ENCODE measurements at places on chromosomes 5 and 9.

- DNase-seq = no peak
These were observed 114.4 kb downstream of the SLC28A3 start for GRCh38 chr9:84226126-84226525.

DNA sequence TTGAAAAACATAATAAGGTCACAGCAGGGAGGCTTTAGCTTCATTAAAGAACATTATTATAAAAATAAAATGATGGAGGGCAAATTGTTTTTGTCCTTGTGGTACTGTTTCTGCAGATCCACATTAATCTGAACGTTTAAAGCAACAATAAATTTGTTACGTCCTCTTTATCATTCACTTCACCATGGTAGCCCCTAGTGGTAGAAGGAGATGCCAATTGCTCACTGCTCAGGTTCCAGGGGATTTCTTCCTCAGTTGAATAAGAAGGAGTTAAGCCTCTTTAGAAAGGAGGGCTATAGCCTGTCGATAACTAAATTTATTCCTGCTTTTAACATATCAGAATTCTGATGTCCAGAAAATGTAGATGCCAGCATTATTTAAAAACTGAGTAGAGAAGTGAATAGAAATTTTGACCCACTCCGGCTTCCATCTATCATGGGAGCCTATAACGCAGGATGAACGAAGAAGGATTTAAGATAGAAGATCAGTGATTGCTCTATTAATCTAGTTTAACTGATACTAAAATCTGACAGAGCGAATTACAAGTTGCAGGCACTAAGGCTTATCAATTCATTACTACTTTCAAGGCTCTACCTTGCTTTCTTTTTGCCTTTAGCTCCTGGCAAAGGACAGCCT, 692.3 kb downstream of the PTPRD start:
- no peak for DNase-seq

- DNase-seq = no peak
These were observed 18.6 kb downstream of the CETN3 start for GRCh38 chr5:90390928-90391327.

- DNase-seq = no peak
These were observed 30.4 kb downstream of the NR3C1 start for GRCh38 chr5:143373076-143373475.

DNA sequence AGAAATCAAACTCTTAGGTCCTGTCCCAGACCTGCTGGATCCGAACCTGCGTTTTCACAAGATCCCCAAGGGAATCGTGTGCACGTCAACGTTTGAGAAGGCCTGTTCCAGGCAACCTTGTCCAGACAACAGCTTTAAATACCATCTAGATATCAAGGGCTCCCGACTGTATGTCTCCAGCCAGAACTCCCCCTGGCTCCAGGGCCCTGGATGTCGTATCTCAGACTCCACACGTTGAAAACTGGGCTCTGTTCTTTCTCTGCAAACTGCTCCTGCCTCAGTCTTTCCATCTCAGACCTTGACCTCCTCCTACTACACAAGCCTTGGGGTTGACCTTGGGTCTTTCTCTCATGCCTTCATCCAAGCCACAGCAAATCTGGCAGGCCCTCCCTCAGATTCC, 5.8 kb upstream of the ENG start:
- no peak for DNase-seq
